Right ventricle myocardium inferior (tissue), 1 donor: ENCODE measurements at places on chromosomes 16 and 17. TPM values are rescaled to one million over a fixed set of nuclear protein-coding genes. Genes with fewer than 3 reads are reported as not detected.

GRCh38 chr17:49260011-49260816, 29.6 kb upstream of the PHOSPHO1 start:
- peak; percentile 90 for DNase-seq

DNA sequence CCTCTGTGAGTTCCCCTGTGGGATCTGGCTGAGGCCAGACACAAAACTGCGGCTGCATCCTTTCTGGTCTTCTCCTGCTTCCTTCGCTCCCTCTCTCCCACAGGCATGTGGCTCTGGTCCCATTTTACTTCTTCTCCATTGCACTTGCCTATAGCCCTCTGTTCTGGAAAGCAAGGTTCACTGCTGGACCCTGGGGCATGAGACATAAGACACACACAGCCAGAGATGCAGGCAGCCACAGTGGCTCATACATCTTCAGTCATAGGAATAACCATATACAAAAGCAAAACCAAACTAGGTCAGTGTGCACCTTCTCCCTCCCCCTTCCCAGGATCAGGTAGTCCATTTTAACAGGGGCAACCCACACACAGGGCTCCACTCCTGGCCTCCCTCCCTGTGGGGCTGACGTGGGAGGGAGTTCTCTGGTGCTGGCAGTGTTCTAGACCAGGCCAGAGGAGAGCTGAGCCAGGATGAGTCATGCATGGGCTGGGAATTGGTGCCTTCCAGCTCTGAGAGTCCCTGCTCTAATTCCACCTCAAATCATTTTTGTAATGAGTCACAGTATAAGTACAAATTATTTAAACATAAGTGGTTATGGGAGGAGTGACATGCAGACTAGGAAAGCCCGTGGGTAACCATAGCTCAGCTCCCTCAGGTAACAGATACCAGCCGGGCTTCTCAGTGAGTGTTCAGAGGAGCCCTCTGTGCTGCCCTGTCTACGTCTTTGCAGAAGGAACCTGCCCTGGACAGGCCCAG, 58.0 kb downstream of the ASIC2 start:
- DNase-seq: peak; percentile 72

MEOX1 gene
- 11.1 TPM for total RNA-seq

- no peak for DNase-seq
Measured at GRCh38 chr17:39361064-39361463, 40.4 kb downstream of the FBXL20 start.

SPNS3 gene
- 0.35 TPM for total RNA-seq

DNA sequence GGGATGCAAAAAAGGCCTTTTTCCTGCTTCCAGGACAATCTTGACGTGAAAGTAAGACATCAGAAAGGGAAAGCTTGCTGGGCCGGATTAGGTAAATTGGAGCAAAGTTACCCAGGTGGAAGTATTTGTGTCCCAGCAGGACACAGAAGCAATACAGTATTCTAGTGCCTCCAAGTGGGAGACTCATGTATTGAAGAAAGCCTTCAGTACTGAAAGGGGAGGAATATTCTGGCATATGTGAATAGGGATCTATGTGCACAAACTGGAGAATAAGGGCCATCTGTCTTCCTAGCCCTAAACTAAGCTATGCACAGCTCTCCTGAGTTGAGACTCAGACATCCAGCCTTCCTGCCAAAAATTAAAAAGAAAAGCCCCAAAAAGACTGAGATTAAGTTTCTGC, 327.3 kb upstream of the CDH8 start:
- no peak for DNase-seq

DNA sequence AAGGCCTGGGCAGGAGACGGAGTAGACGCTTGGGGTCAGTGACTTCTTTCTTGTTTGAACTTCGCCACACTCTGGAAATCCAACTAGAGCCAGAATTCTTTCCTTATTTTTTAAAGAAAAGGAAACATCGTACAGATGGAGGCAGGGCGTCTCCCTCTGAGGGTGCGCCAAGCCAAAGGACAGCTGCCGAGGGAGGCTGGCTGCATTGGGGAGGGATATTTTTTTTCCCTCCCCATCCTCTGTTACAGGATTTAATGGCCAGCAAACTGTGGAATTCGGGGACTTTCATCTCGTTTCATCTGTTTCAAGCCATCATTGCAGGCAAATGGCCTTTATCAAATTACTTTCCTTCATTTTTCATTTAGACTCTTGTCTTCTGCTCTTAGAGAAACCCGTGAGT, 15.9 kb downstream of the CDK5R1 start:
- DNase-seq: no peak

GRCh38 chr17:68382582-68383085, 74.7 kb downstream of the WIPI1 start:
- no peak for DNase-seq

GRCh38 chr17:56653877-56654276, 60.4 kb downstream of the NOG start:
- no peak for DNase-seq

DNA sequence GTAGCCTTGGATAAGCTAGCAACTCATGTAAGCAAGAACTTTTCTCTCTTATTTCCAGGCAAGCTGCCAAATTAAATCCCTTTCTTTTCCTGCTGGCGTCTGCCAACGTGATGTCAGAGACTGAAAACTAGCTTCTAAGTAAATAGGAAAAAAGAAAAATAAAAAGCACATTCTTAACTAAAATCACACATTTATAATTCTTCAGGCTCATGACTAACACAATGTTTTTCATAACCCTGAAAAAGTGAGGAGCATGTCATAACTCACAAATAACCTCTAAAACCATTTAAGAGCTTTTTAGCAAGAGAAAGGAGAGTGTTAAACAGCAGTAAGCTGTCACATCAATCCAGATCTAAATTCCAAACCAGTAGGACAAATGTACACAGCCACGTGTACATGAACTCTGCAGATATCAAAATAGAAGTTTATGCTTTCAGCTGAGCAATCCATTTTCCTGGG, 110.0 kb downstream of the N4BP1 start:
- DNase-seq: no peak

AATF gene
- 23.9 TPM for total RNA-seq

ZSCAN10 gene
- not detected for total RNA-seq

DNA sequence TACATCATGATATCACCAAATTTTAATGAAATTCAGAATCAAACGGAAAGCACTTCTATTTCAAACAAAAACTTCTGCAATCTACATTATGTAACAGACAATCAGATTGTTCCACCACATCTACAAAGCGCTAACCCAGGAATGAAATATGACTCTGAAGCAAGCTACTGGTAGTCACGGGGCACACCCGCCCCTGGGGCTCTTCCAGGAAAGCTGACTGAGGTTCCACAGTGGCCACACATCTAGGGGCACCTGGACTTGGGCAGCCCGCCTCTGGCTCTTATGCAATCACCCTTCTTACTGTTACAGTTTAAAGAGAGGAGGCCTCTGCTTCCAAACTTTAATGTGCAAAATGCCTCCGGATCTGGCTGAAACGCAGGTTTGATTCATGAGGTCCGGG, 27.5 kb downstream of the ZCCHC14 start:
- DNase-seq: peak; percentile 84

SCARF1 gene
- total RNA-seq: 12.4 TPM

KIF19 gene
- total RNA-seq: 0.16 TPM

DNA sequence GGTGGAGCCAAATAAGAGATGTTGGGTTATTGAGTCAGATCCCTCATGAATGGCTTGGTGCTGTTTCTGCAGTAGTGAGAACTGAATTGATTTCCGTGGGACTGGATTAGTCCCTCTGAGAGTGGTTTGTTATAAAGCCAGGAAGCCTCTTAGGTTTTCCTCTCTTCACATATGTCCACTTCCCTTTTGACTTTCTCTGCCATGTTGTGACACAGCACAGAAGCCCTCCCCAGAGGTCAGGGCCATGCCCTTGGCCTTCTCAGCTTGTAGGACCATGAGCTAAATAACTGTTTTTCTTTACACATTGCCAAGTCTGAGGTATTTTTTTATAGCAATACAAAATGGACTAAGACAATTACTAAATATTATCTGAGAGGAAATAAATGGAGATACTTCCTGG, 10.3 kb upstream of the HAPSTR1 start:
- no peak for DNase-seq

DNA sequence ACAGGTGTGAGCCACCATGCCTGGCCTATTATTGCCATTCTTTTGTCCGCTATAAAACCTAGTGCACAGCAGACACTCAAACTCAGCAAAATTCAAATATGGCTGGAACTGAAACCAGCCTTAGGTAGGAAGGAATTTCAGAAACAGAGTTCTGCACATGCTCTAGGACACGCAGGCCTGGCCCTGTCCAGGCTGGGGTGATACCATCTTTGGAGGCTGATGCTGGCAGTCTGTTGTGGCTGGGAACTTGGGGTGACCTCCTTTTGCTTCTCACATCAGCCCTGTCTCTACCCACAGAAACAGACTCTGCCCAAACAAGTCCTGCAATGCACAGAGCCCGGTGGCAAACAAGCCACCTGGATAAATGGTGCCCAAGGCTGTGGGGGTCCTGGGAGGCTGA, 12.6 kb upstream of the KIFC3 start:
- DNase-seq: no peak

- DNase-seq: no peak
Measured at GRCh38 chr16:17526956-17527937, 56.5 kb upstream of the XYLT1 start.

OR2C1 gene
- total RNA-seq: not detected

- no peak for DNase-seq
Measured at GRCh38 chr17:57357830-57358430, 101.6 kb downstream of the MSI2 start.

DNA sequence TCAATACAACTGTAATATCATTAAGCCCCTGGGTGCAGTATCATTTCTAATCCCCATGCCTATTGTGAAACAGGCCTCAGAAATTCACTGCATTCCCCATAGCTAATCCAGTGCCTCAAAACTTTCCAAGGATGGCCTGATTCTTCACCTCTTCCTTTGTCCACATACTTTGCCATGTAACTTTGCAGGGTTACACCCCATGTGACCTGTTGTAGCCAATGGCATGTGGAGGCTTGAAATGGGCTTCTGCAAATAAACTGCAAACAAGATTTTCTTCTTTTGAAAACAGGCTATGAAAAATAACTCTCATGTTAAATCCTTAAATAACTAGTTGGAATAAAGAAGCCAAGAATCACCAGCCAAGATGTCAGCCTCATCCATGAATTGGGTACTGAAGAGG, 35.9 kb downstream of the ABCA10 start:
- no peak for DNase-seq
